ENCODE measurements at places on chromosomes 1 and 21. TPM values are rescaled to one million over a fixed set of nuclear protein-coding genes. Genes with fewer than 3 reads are reported as not detected.

Gene S1PR1
- total RNA-seq: 7.9 TPM

Gene ALPL
- total RNA-seq: 0.30 TPM

Gene RFX5
- total RNA-seq: 53.5 TPM

Gene HSPB7
- 5.9 TPM for total RNA-seq

Gene MRPL24
- 31.5 TPM for total RNA-seq

Gene SPRR1A
- total RNA-seq: not detected

Gene LRRN2
- total RNA-seq: not detected

Gene MPL
- total RNA-seq: not detected

Gene FAAP20
- 32.2 TPM for total RNA-seq

Gene C1orf94
- total RNA-seq: not detected

Gene CCDC181
- 0.59 TPM for total RNA-seq

Gene TRMT13
- 18.5 TPM for total RNA-seq

Gene OR1C1
- not detected for total RNA-seq

Gene TFF1
- not detected for total RNA-seq

Gene DPT
- 0.05 TPM for total RNA-seq

Gene FAF1
- 69.5 TPM for total RNA-seq

Gene SLC9C2
- 0.46 TPM for total RNA-seq

Gene TSSK3
- total RNA-seq: 0.30 TPM

Gene FAM131C
- total RNA-seq: under 0.01 TPM
